ENCODE measurements at places on chromosomes 6 and 20.

- peak; percentile 42 for DNase-seq
Observed at GRCh38 chr6:155062866-155063341, 67.8 kb downstream of the TIAM2 start.

- peak; percentile 88 for DNase-seq
Observed at GRCh38 chr6:1123386-1124375, 188.2 kb upstream of the FOXQ1 start.

DNA sequence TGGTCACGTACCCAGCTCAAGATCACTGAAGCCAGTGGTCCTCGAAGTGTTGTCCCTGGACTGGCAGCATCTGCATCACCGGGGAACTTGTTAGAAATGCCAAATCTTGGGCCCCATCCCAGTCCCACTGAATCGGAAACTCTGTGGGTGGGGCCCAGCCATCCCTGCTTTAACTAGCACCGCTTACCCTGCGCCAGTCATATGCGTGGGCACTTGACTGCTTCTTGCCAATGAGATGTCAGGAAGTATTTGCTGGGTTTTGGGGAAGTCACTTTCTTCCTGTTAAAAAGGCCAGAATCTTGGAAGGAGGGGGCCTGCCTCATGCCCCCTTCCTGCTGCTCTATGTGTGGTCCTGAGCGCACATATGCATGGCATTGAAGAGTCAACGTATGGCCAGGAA is 11.7 kb upstream of the SULF2 start:
- DNase-seq = no peak

- no peak for DNase-seq
Observed at GRCh38 chr6:146286961-146287360, 256.7 kb upstream of the RAB32 start.

DNA sequence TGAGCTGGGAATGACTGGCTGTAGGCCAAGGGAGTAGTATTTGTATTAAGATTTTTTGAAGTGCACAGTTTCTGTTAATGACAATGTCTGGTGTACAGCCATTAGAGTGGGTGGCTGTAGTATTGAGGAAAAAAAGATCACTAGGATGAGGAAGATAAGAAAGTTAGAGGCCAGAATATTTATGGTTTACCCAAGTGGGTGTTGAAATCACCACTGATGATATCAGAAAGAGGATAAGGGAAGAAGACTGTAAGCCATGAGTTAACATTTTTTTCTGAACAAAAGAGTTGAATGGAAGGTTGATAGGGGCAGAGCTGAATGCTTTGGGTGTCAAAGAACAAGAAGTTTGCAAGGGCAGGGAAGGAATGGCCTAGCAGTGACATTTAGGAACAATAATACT is 104.7 kb downstream of the PRDM13 start:
- DNase-seq = no peak

DNA sequence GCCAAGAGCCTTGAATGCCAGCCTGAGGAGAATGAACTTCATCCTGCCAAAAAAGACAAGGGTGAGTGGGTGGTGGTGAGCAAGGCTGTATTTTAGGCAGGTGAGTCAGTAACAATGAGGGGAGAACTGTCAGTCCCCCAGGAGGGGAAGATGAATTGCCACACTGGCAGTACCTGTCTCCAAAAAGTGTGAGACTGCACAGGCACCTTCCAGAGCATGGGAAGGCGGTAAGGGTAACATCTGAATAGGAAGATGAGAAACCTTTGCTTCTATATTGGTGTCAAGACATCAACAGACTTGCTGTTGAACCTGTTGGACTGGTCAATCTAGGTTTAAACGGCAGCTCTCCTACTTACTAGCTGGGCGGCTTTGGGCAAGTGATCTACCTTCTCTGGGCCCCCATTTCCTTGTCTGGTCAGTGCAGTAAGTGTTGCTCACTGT is 30.9 kb downstream of the STK35 start:
- DNase-seq = peak; percentile 19

DNA sequence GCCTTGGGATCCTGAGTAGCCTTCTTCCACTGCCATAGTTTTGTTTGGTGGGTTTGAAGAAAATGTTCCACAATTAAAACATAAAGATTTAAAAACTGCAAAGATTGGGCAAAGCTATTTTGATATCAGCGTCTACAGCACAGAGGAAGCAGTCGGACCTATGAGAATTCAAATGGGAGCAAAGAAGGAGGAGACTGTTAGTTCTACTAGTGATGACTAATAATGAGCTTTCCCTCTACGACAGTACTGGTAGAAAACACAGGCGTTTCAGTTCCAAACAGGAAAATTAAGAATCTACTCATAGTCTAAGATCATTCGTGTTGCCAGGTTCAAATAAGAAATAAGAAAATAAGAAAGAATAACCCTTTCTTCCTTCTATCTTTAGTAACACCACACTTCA is 121.2 kb downstream of the INSM1 start:
- no peak for DNase-seq

- DNase-seq = peak; percentile 48
Observed at GRCh38 chr20:51434580-51435247, 107.8 kb downstream of the NFATC2 start.

- DNase-seq = no peak
Observed at GRCh38 chr20:52064931-52065330, 126.6 kb downstream of the ZFP64 start.

- DNase-seq = peak; percentile 49
Observed at GRCh38 chr6:117483645-117484016, 1.2 kb downstream of the DCBLD1 start.

DNA sequence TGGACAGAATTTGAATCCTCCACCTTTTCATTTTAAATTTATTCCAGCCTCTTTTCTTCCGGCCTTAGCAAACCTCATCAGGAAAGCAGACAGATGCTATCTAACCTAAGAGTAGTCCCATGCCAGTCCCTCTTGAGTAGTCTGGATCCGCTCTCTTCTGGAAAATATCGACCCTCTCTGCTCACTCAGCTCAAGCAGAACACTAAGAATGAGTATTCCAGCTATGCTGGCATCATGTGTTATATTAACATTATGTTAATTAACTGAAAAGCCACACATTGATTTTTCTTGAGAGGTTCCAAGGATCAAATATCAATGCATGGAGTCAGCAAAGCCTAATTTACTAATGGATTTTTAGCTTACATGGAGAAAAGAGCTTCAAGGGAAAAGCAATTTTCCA is 161.4 kb downstream of the ID4 start:
- DNase-seq = no peak

- DNase-seq = peak; percentile 30
Observed at GRCh38 chr6:7637533-7637932, 47.5 kb downstream of the SNRNP48 start.

- DNase-seq = no peak
Observed at GRCh38 chr6:82353848-82354247, 9.8 kb upstream of the TPBG start.

- no peak for DNase-seq
Observed at GRCh38 chr6:40681622-40682021, 94.5 kb upstream of the LRFN2 start.

DNA sequence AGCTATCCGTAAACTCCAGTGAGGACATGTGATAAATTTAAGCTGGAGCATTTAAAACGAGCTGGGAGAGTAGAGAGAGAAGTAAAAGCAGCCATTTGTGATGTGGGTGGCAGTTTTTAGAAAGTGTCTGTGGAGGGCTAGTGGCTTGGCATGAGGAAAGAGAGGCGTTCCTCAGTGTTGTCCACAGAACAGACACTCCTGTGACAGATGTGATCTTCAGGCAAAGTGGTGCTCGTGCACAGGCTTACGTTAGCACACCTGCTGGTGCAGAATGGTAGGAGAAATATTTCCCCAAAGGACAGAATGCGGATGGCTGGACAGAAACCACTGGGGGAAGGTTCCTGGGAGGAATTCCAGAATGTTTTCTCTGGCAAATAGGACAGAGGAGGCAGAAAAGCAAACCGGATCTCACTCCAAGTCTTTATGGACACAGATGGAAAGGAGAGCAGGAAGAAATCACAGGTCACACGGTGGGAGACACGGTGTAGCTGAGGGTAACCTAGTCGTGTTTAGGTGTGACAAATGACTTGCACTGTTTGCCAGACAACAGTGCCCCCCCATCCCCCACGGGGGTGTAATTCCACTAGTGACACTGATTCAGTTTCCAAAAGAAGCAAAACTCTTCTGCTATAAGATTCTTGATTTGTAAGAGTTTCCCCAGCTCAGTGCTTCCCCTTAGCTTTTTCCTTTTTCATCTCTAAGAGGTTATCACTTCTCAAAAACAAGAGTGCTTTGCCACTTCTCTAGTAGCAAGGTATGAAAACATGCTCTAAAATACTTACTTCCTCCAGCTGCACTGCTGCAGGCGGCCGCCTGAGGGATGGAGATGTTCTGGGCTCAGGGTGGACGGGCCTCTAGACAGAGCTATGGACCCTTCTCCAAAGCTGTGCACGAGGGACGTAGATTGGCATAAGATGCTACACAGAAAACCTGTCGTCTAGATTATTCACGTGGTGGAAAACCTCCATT is 293.2 kb downstream of the QKI start:
- DNase-seq = no peak

DNA sequence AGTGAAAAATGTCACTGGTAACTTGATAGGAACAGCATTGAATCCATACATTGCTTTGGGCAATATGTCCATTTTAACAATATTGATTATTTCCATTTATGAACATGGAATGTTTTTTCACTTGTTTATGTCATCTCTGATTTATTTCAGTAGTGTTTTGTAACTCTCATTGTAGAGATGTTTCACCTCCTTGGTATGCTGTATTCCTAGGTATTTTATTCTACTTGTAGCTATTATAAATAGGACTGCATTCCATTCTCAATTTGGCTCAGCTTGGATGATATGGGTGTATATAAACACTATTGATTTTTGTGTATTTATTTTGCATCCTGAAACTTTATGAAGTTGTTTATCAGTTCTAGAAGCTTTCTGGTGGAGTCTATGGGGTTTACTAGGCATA is 730.3 kb downstream of the DOK5 start:
- no peak for DNase-seq

- DNase-seq = no peak
Observed at GRCh38 chr6:18829272-18829870, 442.2 kb downstream of the RNF144B start.

DNA sequence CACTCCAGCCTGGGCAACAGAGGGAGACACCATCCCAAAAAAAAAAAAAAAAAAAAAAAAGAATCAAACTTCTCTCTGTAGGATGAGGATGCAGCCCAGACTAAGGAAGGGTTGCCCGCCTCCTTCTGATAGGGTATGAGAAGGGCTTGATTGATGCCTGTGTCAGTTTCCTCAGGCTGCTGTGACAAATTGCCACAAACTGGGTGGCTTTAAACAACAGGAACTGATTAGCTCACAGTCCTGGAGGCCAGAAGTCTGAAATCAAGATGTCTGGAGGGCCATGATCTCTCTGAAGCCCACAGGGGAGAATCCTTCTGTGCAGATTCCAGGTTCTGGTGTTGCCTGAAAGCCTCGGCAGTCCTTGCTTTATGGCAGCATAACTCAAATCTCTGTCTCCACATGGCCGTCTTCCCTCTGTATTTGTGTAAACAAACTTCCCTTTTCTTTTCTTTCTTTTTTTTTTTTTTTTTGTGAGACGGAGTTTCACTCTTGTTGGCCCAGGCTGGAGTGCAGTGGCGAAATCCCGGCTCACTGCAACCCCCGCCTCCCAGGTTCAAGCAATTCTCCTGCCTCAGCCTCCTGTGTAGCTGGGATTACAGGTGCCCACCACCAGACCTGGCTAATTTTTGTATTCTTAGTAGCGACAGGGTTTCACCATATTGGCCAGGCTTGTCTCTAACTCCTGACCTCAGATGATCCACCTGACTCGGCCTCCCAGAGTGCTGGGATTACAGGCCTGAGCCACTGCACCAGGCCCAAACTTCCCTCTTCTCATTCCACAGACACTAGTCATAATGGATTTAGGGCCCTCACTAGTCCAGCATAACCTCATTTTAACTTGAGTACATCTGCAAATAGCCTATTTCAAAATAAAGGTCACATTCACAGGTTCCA is 11.2 kb upstream of the CDK19 start:
- peak; percentile 31 for DNase-seq

Measured in kidney tubule cell (primary cell).